Esophagus squamous epithelium (tissue), 5 donors: ENCODE measurements at places on chromosomes 2 and 18.

DNA sequence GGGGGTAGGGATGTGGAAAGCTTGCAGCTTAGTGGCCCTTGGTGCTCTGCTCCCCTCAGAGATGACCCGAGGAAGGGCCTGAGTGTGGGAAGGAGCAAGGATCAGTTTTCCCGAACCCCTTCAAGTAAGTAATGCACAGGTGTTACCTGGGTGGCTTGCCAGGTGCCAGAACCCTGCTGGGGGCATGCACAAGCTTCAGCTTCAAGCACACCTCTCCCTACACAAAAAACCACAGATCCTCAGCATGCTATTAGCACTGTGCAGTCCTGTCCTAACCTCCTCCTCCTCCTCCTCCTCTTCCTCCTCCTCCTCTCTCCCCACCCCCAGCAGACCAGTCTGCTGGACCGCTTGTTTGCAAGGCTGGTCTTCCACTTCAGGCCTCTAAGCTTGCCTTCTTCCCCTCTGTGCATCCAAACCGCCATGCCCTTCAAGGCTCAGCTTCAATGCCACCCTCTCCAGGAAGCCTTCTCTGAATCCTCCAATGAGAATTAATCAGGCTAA, 114.8 kb downstream of the ACAA2 start:
- no peak for DNase-seq

GRCh38 chr2:64234150-64234549, 89.9 kb upstream of the PELI1 start:
- DNase-seq: no peak

- DNase-seq: no peak
These were observed 38.9 kb downstream of the PRKRA start for GRCh38 chr2:178412047-178412446.

- DNase-seq: no peak
These were observed 74.1 kb upstream of the FOSL2 start for GRCh38 chr2:28318462-28319117.

- DNase-seq: no peak
These were observed 160.6 kb downstream of the METTL4 start for GRCh38 chr18:2410688-2411087.

- DNase-seq: no peak
These were observed 342.4 kb downstream of the AKAIN1 start for GRCh38 chr18:4854671-4855070.

GRCh38 chr2:150750720-150751119, 263.3 kb upstream of the RND3 start:
- no peak for DNase-seq

DNA sequence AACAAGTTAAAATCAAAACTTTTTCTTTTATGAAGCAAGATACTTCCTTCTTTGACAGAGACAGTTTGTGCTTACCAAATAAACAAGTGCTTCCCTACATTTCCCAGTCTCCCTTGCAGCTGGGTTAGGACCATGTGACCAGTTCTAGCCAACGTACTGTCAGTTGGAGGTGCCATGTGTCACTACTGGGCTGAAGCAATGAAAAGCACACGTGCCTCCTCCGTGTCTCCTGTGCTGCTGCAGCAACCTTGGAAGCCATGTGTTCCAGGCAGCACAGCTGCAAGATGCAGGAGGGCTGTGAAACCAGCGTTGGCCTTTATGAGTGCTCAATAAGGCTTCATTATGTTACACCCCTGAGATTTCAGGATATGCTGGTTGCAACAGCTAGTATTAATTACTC, 93.2 kb downstream of the DHRS9 start:
- DNase-seq: no peak

DNA sequence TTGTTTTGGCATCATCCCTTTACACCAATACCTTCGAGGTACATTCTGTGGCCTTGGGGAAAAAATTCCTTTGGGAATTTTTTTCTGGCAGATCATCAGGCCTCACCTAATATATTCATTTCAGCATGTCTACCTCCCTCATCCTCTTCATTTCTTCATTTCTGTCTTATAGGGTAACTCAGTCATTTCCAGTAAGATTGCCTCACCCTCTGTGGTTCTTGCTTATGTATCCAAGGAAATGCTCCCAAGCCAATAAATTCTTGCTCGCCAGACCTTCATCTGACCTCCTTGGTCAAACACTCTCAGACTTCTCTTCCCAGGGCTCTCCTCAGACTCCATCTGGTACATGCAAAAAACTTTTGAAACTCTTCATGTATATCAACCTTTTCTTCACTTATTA, 265.6 kb downstream of the TMX3 start:
- no peak for DNase-seq

GRCh38 chr2:162908567-162908966, 70.0 kb upstream of the KCNH7 start:
- DNase-seq: no peak

GRCh38 chr2:850429-850828, 100.2 kb upstream of the SNTG2 start:
- DNase-seq: no peak

DNA sequence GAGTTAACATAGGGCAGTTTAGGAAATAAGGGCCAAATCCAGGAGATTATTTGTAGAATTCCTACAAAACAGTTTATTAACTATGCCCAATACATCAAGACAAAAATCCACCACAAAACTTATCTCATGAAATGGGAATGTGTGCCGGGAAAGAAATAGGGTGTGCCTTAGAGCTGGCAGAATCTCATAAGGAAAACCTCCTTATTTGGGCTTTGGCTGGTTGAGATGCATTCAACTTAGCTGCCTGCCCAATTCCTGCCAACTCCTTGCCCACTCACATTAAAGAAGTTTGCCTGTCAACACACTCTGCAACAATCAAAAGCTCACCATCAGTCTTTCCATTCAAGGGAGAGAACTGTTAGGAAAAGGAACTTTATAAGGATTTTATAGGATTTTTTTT, 500.6 kb downstream of the SATB2 start:
- DNase-seq: no peak

DNA sequence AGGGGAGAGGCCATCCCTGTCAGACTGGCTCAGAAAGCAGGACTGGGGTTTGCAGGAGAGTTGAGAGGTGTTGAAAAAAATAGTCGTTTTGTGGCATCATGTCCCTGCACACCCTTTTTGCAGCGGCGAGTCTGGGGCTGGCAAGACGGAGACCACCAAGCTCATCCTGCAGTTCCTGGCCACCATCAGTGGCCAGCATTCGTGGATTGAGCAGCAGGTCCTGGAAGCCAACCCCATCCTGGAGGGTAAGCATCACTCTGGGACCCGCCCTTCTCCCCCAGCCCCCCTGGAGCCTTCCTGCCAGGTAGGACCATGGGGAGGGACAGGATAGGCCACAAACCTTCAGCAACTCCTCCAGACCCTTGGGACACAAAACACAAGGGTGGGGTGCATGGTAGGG, 34.2 kb downstream of the MYO7B start:
- no peak for DNase-seq

- no peak for DNase-seq
These were observed 141.6 kb upstream of the CYP26B1 start for GRCh38 chr2:72289283-72289682.

DNA sequence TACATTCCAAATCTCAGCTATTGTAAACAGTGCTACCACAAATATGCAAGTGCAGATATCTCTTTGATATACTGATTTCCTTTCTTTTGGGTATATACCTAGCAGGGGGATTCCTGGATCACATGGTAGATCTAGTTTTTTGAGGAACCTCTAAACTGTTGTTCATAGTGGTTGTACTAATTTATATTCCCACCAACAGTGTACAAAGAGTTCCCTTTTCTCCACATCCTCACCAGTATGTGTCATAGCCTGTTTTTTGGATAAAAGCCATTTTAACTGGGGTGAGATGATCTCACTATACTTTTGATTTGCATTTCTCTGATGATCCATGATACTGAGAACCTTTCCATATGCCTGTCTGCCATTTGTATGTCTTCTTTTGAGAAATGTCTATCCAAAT, 6.3 kb upstream of the CCNT2 start:
- DNase-seq: no peak

GRCh38 chr2:224986477-224986876, 55.8 kb downstream of the DOCK10 start:
- no peak for DNase-seq

- no peak for DNase-seq
These were observed 1187.2 kb upstream of the CRIM1 start for GRCh38 chr2:35168351-35168750.

DNA sequence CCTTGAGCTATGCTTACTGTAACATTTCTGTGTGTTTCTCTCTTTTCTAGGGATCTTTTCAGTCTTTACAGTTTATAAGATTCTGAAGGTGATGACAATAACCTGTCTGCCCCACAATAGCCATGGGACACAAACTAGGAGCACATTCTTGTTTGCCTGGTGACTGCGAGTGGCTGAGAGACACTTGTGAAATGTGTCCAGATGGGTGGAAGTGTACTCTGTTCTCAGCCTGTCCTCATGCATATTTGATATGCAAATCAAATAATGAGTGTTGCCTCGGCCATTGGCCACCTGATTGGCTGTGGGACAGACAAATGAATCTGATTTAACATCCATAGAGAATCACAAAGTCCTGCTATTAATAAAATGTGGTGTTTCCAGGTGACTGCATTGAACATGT, 246.2 kb downstream of the HNMT start:
- DNase-seq: no peak

DNA sequence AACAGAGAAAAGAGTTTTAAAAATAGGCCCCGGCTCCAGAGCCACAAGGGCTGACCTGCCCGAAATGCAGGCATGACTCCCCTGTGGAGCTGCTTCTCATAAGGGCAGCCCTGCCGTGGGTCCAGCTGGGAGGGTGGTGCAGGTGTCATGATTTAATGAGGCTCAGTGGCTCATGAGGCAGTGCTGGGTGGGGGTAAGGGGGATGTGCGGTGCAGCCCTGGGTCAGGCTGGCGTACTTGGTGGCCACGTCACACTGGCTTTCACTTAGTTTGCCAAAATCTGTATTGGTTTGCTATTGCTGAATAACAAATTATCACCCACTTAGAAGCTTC, 33.6 kb downstream of the HJURP start:
- no peak for DNase-seq

DNA sequence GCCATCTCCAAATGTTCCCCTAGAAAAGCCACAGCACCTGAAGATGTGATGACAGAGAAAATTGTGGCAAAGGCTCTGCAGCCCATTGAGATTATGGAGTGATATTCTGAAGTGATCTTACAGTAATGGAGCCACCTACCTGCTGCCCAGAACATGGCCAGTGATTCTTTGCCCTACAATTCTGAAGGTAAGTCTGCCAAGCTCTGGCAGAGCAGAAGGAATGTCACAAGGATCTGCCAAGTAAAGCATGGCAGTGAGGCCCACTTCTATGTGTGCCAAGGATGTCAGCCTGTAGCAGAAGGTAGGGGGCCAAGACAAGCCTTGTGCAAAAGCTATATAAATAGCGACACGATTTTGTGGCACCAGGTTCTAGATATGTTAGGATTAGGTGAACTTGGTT, 155.1 kb downstream of the RND3 start:
- DNase-seq: no peak

DNA sequence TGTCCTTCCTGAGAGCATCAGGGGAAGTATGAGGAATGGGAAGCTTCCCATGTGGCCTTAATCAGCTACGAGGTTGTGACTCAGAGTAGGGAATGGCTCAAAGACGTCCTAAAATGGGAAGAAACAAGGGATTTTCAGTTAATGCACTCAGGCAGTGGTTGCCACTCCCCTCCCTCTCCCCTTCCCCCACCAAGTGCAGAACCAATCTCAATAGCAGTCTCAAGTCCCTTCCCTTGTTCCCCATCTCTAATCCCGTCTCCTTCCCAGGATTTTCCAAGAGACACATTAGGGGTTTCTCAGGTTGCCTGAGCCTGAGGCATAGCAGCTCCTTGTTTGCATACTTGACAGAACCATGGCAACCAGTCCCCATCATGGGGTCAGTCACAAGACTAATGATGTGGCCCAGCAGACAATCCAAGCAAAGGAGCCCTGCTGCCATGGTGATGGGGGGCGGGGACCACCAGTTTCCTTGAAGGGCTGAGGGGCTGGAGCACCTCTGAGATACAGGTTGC, 18.2 kb upstream of the RESP18 start:
- no peak for DNase-seq

DNA sequence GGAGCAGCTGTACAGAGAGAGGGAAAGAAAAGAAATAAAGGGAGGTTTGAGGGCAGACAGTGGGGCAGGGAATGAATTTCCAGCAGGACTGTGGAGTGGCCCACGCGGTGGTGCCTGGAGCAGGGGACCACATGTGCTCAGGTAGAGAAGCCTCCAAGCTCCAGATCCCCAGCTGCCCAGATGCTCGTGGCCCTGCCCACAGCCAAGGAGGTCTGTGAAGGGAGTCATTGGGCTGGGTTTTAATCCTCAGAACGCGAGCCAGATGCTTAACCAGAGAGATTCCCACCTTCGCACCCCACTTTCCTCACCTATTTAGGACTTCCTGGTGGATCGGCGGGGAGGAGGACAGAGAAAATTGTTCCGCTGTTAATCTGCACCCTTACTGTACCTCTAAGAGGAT, 369.4 kb downstream of the PARD3B start:
- DNase-seq: no peak

DNA sequence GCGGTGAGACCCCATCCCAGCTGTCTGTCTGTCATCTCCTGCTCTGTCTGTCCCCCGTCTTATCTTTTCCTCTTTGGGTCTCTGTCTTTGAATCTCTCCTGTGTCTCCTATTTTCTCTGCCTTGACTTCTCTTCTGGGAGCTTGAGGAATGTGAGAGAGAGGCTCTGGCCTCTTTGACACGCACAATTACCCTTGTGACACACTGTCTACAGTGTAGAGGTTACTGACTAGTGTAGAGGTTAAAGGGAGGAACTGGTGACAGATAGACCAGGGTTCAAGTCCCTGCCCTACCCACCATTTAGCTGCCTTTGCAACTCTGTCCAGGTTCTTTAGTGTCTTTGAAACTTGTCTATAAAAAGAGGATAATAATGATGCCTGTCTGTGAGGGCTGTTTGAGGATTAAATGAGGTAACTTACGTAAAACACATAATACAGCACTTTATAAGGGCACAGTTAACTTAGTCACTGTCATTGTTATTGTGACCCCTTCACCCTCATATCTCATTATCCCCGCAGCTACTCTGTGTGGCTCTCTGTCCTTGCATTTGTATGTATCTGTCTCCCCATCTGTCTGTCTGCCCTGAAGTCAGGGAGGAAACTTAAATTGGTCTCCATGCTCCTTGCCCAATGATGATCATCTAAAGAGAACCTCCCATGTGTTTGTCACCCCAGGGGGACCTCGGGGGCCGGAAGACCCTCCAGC, 19.9 kb downstream of the SEMA4F start:
- DNase-seq: no peak

- DNase-seq: no peak
These were observed 223.4 kb downstream of the WDPCP start for GRCh38 chr2:63364866-63365265.

GRCh38 chr2:103364177-103364576, 602.3 kb downstream of the TMEM182 start:
- no peak for DNase-seq

- no peak for DNase-seq
These were observed 78.2 kb downstream of the KCTD1 start for GRCh38 chr18:26470011-26470637.

DNA sequence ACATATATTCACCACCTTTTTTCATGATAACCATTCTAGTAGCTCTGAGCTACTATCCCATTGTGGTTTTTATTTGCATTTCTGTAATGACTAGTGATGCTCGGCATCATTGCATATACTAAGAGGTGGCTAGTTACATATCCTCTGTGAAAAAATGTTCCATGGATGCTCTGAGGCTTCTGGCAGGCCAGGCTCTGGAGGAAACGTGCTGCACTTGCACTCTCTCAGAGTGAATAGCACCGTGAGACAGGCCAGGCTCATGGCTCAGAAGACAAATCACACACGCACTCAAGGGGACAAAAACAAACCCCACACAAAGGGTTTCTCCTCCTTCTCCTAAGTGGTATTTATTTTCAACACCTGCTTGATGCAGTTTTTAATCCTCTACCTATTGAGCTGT, 1085.3 kb upstream of the CNTNAP5 start:
- no peak for DNase-seq
